ENCODE measurements at places on chromosomes 7 and 10.
A peak's percentile ranks its signal among the peaks of the same experiment; 100 is the strongest.

DNA sequence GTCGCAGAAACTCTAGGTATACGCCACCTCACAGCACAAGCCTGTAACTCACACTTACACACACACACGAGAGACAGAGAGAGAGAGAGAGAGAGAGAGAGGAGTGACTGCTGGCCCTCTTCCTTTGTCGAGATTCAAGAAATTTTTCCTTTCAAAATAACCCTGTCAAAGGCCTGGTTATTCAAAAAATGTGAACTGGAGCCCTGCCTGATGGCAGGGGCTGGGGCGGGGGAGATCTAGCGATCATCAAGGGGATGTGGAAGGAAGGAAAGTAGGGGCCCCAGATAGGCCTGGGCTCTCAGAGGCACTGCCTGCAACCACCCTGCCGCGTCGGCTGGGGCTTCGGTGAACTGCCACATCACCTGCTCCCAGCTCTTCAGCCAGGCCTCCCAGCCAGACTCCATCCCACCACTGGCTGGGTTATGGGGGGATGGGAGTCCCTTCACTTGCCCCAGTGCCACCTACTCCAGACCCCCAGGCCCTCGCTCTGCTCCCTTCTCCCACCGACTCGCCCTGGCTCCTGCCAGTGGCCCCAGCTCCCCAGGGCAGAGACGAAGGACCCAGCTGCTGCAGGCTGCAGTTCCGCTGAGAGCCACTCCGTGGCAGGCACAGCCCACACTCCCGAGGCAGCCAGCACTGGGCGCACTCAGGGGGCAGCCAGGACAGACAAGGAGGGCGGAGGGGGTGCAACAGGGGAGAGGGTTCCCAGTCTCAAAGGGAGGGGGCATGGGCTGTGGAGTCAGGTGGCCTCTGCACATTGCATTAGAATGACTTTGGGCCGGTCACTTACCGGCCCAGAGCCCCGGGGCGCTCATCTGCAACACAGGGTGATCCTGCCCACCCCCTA lies 15.3 kb downstream of the KCNH2 start:
- no peak for DNase-seq

DNA sequence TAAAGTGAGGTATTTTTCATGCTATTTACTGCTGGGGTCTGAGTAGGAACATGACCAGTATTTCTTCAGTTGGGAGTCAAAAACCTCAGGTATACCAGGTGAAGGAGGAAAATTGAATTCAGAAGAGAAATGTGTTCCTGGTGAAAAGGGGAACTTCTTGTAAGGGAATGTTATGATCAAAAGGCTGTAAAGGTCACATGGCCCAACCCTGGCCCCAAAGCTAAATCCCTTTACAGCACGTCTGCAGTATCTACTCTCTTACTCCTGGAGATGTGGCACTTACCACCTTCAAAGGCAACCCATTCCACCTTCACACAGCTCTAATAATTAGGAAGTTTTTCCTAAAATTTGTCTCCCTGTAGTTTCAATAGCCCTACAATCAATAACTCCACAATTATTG lies 15.2 kb downstream of the PIK3AP1 start:
- no peak for DNase-seq

DNA sequence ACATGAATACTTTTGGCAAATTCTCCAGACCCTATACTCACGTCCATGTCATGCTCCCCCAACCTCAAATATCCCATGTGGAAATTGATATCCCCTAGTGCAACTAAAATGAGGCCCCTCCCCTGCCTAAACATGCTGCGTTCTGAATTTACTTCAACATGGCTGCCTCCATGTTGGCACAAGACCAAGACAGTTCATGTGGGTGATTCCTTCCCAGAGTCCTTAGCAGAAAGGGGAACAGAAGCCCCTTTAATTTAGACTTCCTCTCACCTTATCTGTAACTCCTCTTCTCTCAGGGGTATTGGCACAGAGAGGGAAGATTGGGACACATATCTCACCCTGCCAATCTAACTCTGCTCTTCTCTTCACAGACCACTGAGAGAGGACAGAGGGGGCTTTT lies 24.5 kb upstream of the SLC26A3 start:
- no peak for DNase-seq

DNA sequence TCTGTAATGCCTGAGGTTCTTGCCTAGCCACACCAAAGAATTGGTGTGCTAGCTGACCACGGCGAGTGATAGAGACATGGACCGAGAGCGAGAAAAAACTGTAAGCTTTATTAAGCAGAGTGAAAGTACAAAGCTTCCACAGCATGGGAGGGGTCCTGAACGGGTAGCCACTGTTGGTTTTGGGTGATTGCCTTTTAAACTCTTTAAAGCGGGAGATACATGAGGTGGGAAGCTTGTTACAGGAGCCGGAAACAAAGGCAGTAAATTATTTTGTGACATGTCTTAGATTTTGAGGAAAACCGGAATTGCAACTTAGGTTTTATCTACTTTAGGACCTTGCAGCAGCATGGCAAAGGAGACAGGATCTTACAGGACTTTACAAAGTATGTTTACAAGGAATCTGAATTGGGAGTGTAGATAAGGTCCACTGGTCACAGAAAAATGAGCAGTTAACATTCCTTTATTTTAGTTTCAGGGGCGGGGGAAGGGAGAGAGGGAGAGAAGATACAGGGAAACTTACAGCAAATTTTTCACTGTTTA lies 252.7 kb upstream of the MBL2 start:
- DNase-seq, result no peak

DNA sequence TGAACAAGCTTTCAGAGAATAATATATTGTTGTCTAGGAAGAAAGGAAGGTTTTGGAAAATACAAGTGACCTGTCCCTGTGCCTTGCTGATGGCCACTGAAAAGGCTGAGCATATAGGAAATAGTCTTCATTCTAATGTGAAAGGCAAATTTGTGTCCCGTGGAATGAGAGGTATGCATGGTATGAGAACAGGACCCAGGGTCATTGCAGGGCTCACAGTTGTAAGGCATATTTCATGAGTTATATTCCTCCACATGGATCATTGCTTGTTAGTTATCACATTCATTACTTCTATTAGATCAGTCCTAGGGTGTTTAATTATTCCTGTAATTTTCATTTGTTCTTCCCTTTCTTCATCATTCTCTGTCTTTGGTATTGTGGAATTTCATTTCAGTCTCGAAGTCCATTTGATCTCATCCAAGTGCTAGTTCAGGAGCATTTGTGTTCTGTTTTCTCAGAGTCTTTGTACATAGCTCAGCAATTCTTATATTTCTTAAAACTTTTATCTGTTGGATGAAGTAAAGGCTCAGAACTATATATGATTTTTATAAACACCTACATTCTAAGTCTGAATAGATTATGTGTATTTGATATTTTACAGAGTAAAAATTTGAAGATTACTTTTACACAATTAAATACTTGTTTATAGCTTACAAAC lies 39.4 kb upstream of the ARHGAP21 start:
- no peak for DNase-seq

GRCh38 chr10:35425595-35425994 lies 89.3 kb downstream of the CCNY start:
- no peak for DNase-seq

- DNase-seq, result no peak
These were observed 246.7 kb downstream of the GFRA1 start for GRCh38 chr10:116026315-116026714.

DNA sequence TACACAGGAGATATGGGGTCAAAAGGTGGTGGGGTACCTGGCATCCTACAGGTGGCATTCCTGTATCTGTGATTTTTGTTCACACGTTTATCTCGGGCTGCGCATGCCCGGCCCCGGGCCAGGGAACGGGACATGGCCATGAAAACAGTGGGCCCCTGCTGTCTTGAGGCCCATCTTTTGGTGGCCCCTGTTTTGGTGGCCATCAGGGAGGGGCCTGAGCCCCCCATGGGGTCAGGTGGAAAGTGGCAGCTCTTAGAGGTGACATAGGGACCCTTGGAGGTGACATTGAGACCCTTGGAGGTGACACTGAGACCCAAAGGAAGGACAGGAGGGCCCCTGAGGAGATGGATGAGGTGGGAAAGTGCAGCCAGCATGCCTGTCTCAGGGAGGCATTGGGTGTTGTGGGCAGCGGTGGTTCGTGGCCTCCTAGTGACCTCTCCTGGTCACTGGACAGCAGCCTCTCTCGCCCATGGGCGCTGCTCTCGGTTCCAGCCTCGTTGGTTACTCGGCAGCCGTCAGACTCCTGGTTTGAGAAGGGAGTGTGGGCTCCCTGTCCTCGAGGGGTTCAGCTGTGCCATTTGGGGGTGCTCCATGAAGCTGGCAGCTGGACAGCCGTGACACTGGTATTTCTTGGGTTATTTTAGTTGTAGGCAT lies 39.9 kb downstream of the INPP5A start:
- DNase-seq, result no peak

DNA sequence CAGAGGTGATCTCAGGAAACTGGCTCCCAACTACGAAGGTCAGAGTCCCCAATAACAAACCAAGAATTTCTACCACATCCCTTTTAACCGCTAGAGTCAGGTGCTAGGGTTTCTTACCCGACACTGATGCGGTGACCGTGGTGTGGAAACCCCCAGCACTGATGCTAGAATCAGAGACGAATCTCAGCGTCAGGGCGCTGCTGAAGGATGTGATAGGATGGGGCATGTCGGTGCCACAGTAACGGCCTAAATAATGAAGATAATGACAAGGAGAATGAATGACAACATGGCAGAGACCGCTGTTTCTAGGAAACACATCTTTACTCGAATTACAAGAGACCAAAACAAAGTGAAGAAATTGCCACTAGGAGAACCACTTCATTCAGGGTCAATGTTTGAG lies 131.1 kb upstream of the RSU1 start:
- DNase-seq, result no peak

GRCh38 chr10:133219782-133220181 lies 10.2 kb upstream of the UTF1 start:
- no peak for DNase-seq

- DNase-seq, result no peak
These were observed 85.8 kb downstream of the GSAP start for GRCh38 chr7:77330169-77330882.

DNA sequence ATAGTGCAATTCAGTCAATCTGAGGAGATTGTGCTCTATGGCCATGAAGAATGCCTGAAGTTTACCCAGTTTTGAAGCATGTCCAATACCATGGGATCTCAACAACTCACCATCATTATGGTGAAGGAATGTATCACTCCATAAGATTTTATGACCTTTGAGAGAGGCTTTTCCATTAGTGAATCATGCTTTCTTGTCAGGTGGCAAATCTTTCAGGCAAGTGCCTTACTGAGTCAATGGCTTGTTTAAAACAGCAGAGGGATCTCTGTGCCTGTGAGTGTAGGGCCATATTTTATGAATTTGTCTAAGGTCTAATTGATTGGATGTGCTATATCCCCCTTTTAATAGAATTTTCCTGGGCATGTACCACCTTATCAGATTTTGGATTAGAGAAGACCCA lies 131.5 kb downstream of the CCDC7 start:
- no peak for DNase-seq

DNA sequence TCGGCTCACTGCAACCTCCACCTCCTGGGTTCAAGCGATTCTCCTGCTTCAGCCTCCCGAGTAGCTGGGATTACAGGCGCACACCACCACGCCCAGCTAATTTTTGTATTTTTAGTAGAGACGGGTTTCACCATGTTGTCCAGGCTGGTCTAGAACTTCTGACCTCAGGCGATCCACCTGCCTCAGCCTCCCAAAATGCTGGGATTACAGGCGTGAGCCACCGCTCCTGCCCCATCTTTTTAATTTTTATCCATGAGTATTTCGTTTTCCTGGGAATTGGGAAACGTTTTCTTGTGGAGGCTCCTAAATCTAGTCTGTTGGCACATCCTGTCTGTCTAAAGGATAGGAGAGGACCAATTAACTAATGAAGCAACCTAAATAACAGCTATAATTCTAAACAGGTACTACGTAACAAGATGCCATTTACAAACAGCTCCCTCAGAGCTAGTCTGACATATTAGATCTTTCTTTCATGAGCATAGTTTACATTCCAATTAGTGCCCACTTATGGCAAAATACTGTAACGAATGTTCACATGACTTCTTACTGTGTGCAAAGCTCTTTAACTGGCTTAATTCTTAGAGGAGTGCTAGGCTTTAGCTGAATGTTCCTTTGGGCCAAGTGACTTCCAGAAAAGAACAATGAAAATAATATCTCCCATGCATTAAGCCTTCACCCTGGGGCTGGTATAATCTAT lies 151.0 kb upstream of the YAE1 start:
- DNase-seq, result no peak

GRCh38 chr10:11723359-11723758 lies 18.8 kb upstream of the ECHDC3 start:
- DNase-seq, result no peak

- no peak for DNase-seq
These were observed 197.6 kb upstream of the ZNF32 start for GRCh38 chr10:43846187-43846680.

DNA sequence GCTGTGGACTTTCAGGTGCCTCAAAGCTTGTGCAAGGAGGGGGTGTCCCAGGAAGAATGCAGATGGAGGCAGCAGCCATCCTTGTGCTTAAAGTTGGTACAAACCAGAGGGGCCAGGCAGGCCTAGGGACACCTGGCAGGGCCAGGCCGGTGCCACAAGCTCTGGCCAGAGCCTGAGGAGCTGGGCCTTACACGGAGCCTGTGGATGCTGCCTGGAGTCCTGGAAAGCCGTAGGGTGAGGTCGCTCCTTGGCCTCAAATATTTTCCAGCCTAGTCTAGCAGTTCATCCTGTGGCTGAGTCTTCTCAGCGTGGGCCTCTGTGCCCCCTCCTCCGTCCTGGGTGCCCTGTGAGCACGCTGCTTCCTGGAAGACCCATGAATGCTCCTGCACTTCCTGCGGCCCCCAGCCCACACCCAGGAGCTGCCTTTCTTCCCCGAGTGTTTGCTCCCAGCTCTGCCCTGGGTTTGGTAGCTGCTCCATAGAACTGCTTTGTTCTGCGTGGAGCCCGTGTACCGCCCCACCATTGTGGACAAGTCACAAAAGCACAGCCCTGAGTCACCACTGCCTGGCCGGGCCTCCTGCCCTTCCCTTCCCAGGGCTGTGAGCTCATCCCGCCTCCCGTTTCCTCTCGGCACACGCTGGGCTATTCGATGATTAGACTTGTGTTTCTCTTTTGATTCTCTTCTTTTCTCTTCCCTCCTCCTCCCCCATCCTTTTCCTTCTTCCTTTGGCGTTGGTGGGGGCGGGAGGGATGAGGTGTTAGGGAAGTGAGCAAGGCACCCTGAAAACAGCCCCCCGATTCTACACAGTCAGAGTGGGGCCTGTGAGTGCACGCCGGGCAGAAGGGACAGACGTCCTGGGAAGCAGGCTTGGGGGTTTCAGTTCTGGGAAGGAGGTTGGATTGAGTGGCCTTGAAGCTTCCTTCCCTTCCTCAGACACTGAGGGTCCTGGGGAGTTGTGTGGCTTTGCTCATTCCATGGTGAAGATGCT lies 73.2 kb upstream of the SHH start:
- peak; percentile 24 for DNase-seq

GRCh38 chr10:32104181-32104580 lies 48.0 kb upstream of the KIF5B start:
- no peak for DNase-seq

DNA sequence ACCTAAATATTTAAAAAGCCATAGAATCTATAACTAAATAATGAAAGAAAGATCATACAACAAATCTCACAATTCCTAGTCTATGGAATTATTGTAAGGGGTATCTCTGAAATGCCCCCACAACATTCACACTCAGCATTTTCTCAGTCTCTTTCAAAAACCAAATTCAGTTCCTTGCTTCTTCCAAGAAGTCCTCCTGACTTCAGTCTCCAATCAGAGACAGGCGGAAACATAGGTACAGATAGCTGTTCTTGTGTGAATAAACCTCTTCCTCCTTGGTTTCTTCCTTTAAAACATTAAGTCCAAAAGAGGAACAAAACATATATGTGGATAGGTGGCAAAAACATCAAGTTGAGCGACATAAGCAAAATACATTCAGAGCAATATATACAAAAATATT lies 13.9 kb upstream of the FBXW4 start:
- no peak for DNase-seq

- DNase-seq, result no peak
These were observed 202.4 kb upstream of the NEBL start for GRCh38 chr10:21099291-21100062.

All from AG04450 (cell line).